Neural progenitor cell (in vitro differentiated cells): ENCODE measurements at places on chromosomes 1 and 21. TPM values are rescaled to one million over a fixed set of nuclear protein-coding genes. Genes with fewer than 3 reads are reported as not detected.

GRCh38 chr1:161511756-161512060 is 6.5 kb downstream of the FCGR2A start:
- H3K4me3 ChIP-seq = no peak overlapping the region
- no peaks in the 10 kb centered on the region for H3K36me3 ChIP-seq
- H3K27ac ChIP-seq = no peak overlapping the region
- no peaks in the 10 kb centered on the region for H3K4me1 ChIP-seq
- DNase-seq = no peak

The LENEP gene
- not detected in 2 replicates for total RNA-seq

- no peak overlapping the region for H3K27ac ChIP-seq
- no peaks in the 10 kb centered on the region for H3K36me3 ChIP-seq
These were observed 837 bp upstream of the C1QB start for GRCh38 chr1:22651941-22652856.

DNA sequence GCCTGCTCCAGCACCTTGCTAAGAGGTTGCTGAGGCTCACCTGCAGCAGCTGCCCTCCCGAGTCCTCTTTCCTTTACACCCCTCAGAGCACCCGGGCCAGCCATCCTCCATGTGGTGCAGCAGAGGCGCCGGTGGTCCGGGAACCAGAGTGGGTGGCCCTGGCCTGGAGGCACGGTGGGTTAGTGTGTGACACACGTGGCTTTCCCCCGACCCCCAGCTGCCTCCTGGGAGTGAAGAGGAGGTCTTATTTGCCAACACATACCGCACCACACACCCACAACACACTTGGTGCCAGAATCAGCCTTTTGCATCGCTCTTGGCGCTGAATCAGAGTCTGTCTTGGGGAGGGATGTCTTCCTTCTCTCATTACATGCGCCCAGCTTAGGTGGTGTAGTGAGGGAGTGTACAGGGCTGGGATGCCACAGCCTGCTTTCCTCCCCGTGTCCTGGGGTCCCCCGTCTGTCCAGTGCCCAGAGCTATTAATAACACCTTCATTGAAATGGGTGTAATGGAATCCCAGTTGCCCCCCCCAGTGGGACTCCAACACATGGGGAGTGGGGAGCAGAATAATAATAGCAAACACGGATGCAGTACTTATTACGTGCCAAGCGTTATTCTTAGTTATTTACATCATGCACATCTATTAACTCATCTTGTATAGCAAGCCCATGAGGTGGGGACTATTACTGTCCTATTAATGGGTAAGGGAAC is 38.2 kb downstream of the MAPKAPK2 start:
- H3K27ac ChIP-seq = no peak overlapping the region
- no peak for DNase-seq
- H3K4me1 ChIP-seq = peaks cover 13% of the 10 kb centered on the region
- no peaks in the 10 kb centered on the region for H3K27me3 ChIP-seq
- no peak overlapping the region for H3K4me3 ChIP-seq
- H3K36me3 ChIP-seq = no peaks in the 10 kb centered on the region

- no peak for DNase-seq
- H3K27me3 ChIP-seq = no peaks in the 10 kb centered on the region
- no peaks in the 10 kb centered on the region for H3K4me1 ChIP-seq
- no peak overlapping the region for H3K27ac ChIP-seq
- no peaks in the 10 kb centered on the region for H3K36me3 ChIP-seq
These were observed 981.9 kb upstream of the ADGRL4 start for GRCh38 chr1:79988401-79988800.

- no peak overlapping the region for H3K27ac ChIP-seq
- H3K4me1 ChIP-seq = peaks cover 5% of the 10 kb centered on the region
- H3K4me3 ChIP-seq = no peak overlapping the region
- H3K27me3 ChIP-seq = no peaks in the 10 kb centered on the region
- DNase-seq = no peak
These were observed 79.1 kb upstream of the ARTN start for GRCh38 chr1:43854473-43854872.

DNA sequence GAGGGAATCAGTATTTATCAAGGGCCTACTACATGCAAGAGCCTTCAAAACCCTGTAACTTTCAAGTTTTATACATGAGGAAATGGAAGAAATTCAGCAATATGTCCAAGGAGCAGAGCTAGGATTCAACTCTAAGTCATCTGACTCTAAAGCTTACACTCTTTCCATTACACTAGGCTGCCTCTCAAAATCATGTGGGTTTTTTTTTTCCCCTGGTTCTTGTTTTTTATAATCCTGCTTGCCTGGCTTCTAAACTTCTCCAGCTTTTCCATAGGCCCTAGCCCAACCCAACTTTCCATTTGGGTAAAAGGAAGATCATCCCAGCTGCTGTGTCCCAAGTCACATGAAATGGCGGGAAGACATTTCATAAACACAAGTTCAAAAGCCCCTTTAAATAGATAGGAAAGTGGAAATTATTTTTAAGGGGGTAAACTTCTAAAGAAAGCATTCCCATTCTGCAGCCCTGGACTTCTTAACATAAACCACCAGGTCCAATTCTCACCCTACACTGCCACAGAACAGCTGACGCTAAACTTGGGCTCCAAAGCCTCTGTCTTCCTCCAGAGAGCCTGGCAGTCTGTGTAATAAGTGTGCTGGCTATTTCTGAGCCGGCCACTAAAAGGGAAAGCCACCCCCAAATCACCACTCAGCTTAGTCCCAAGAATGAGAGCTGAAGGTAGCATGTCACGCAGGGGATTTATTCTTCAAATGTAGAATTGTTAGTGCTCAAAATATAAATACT is 46.9 kb downstream of the ITPKB start:
- no peak overlapping the region for H3K27ac ChIP-seq
- no peak overlapping the region for H3K4me3 ChIP-seq
- H3K4me1 ChIP-seq = peaks cover 18% of the 10 kb centered on the region
- H3K36me3 ChIP-seq = no peaks in the 10 kb centered on the region
- DNase-seq = no peak

DNA sequence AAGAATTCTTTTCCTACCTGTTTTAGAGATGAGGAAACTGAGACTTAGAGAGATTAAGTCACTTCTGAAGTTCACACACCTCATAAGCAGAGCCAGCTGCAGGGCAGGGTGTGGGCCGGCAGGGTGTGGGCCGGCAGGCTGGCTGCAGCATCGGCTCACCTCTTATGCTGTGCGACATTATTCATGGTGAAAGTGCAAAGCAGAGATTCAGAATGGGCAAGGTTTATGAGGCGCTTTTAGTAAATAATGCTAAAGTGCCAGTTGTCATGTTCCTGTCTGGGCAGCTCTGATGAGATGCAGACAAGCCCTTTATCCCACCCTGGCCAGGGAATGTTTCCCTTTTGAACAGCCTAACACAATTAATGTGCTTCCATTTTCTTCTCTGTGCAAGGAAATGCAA is 14.6 kb downstream of the MAB21L3 start:
- H3K36me3 ChIP-seq = no peaks in the 10 kb centered on the region
- no peaks in the 10 kb centered on the region for H3K4me1 ChIP-seq
- H3K27ac ChIP-seq = no peak overlapping the region
- H3K27me3 ChIP-seq = no peaks in the 10 kb centered on the region
- DNase-seq = no peak

The RGSL1 gene
- not detected in 2 replicates for total RNA-seq

DNA sequence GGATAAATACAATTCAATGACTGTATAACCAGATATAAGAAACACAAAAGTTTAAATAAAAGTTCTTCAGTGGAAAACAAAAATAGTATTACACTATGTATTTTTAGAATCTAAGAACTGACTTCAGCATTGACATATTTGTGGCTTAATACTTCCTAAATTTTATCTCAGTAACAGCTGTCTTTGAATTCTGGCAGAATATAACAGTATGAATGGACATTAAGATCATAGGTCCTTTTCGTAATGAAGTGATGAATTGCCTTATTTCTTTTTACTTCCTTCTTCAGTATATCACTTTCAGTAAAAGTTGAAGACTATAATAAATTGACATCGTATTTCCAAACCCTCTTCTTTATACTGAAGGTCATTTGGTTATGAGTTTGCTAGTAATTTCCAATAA is 1030.0 kb downstream of the MRPL39 start:
- H3K4me1 ChIP-seq = no peaks in the 10 kb centered on the region
- no peak overlapping the region for H3K27ac ChIP-seq
- no peak overlapping the region for H3K4me3 ChIP-seq
- H3K36me3 ChIP-seq = no peaks in the 10 kb centered on the region

- H3K4me3 ChIP-seq = no peak overlapping the region
- no peaks in the 10 kb centered on the region for H3K27me3 ChIP-seq
- no peaks in the 10 kb centered on the region for H3K36me3 ChIP-seq
- no peak for DNase-seq
- H3K4me1 ChIP-seq = peaks cover 55% of the 10 kb centered on the region
- H3K27ac ChIP-seq = no peak overlapping the region
These were observed 14.0 kb upstream of the L1TD1 start for GRCh38 chr1:62180639-62181038.

DNA sequence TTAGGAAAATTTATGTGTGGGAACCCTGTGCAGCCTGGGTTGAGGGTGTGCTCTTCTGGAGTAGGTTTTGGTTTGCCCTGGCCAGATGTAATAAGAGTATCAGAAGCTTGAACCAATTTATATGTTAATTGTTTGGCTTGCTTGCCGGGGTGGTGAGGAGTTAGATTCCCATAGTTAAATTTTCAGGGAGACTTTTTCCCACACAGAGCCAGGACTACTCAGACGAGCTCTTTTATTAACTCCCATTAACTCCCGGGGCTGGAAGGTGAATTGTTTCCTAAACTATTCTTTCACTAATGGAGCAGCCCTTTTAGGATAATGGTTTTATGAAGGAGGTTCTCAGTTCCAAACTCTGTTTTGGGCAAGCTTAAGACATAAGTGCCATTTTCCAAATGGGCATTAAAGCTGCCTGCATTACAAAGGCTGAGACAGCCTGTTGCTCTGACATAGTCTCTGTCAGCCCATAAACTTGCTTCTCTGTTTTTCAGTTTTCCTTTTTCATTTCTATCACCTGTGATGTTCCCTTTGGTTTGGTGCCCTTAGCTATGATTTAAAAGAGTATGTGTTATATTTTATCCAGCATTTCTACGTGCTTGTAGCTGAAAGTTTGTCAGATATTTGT is 18.0 kb upstream of the RAB3GAP2 start:
- peaks cover 36% of the 10 kb centered on the region for H3K4me1 ChIP-seq
- no peaks in the 10 kb centered on the region for H3K27me3 ChIP-seq
- no peaks in the 10 kb centered on the region for H3K36me3 ChIP-seq

GRCh38 chr1:114344656-114345055 is 166.3 kb downstream of the TRIM33 start:
- no peak for DNase-seq
- H3K27me3 ChIP-seq = peaks cover 12% of the 10 kb centered on the region
- H3K4me3 ChIP-seq = no peak overlapping the region

DNA sequence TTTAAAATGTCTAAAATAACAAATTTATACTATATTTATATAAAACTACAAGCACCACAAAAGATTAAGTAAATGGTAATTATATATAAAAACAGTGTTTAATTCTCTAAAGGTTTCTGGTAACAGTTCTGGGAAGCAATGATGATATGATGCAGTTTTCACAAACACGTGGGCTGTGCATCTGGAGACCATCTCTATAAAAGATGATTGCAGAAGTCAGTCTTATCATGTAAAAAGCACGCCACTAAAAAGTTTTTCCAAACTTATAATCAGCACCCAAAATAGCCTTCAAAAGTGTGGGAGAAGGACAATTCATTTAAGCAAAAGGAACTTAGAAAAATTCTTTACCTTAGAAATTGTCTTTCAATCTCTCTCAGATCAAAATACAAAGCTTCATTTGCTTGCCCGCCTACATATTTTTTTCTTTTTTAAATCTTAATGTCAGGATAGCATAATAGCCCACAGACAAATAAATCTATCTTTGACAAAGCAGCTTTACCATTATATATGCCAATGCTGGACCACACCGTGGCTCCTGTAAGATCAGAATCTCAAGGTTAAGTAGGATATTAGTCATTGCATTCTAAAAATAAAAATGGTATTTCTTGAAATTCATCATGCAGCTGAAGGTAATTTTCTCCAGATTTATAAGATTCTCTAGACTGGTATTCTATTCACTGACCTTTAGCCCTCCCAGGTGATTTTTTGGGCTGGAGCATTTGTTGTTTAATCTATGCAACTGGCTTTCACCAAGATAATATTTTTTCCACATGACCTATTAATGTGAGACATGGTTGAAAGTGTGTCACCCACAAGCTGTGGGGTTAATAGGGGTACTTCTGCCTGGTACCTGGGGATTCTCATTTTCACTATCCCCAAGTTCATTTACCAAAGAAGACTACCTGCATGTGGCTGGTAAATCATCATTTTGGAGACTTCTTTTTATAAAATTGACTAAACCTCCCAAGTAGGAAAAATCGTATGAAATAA is 189.6 kb upstream of the ST6GALNAC5 start:
- H3K27ac ChIP-seq = no peak overlapping the region
- no peak overlapping the region for H3K4me3 ChIP-seq
- H3K36me3 ChIP-seq = no peaks in the 10 kb centered on the region
- H3K4me1 ChIP-seq = no peaks in the 10 kb centered on the region

GRCh38 chr1:71711456-71711855 is 570.9 kb downstream of the NEGR1 start:
- H3K4me1 ChIP-seq = no peaks in the 10 kb centered on the region
- H3K27ac ChIP-seq = no peak overlapping the region
- no peak overlapping the region for H3K4me3 ChIP-seq
- H3K27me3 ChIP-seq = no peaks in the 10 kb centered on the region
- no peaks in the 10 kb centered on the region for H3K36me3 ChIP-seq
- DNase-seq = no peak

- H3K4me3 ChIP-seq = no peak overlapping the region
- H3K27me3 ChIP-seq = no peaks in the 10 kb centered on the region
- H3K27ac ChIP-seq = no peak overlapping the region
- no peaks in the 10 kb centered on the region for H3K36me3 ChIP-seq
- DNase-seq = no peak
- no peaks in the 10 kb centered on the region for H3K4me1 ChIP-seq
These were observed 531.9 kb downstream of the PTPRC start for GRCh38 chr1:199170711-199171110.

GRCh38 chr21:18370301-18370700 is 33.3 kb downstream of the TMPRSS15 start:
- no peaks in the 10 kb centered on the region for H3K4me1 ChIP-seq
- H3K36me3 ChIP-seq = no peaks in the 10 kb centered on the region
- no peak overlapping the region for H3K4me3 ChIP-seq
- DNase-seq = no peak
- H3K27me3 ChIP-seq = no peaks in the 10 kb centered on the region

DNA sequence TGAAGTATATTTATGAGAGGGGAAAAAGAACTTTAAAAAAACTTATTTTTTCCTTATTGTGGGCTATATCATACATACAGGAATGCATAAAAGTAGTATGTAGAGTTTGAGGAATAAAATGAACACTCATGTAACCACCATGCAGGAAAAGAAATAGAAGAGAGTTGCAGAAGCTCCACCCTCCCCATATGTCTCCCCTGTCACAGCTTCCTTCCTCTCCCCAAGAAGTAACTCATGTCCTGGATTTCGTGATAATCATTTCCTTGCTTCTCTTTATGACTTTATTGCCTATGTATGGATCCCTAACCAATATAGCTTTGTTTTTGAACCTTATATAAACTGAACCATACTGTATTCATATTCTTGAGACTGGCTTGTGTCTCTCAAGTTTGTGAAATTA is 126.4 kb downstream of the ZZZ3 start:
- H3K36me3 ChIP-seq = no peaks in the 10 kb centered on the region
- no peak overlapping the region for H3K4me3 ChIP-seq
- DNase-seq = no peak
- no peaks in the 10 kb centered on the region for H3K27me3 ChIP-seq
- no peaks in the 10 kb centered on the region for H3K4me1 ChIP-seq

The CD2 gene
- 0.71 and 1.5 TPM in 2 replicates for total RNA-seq
